ENCODE measurements at places on chromosomes 12 and 14.

GRCh38 chr14:31944256-31945073 lies 132.6 kb upstream of the ARHGAP5 start:
- no peak for DNase-seq

GRCh38 chr12:11731042-11731357 lies 81.5 kb downstream of the ETV6 start:
- no peak for DNase-seq

DNA sequence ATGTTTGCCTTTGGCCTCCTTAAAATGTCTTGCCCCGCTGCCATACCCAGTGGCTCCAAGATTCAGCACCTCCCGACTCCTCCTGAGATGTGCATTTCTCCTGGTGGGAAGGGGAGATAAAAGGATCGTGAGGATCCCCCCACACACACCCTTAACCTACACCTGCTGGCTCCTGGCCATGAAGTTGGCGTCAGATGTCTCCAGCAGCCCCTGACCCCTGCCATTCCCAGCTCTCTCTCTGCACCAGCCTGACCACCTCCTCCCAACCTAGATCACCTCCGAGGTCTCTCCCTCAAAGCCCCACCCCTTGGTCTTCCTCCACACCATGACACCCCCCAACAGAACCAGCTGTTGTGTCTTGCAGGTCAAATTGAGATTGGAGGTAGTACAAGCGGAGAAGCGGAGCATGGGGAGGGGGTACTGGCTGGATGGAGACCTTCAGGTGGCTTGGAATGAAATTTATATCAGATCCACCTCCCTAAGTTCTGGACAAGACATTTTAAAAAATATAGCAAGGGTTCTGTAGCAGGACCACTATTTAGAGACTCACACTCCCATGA lies 151.1 kb upstream of the FKBP4 start:
- no peak for DNase-seq

- no peak for DNase-seq
These were observed 228.0 kb downstream of the NELL2 start for GRCh38 chr12:44647917-44648690.

GRCh38 chr14:46259536-46259935 lies 392.0 kb downstream of the RPL10L start:
- no peak for DNase-seq

GRCh38 chr12:67634303-67634761 lies 14.2 kb upstream of the DYRK2 start:
- no peak for DNase-seq

DNA sequence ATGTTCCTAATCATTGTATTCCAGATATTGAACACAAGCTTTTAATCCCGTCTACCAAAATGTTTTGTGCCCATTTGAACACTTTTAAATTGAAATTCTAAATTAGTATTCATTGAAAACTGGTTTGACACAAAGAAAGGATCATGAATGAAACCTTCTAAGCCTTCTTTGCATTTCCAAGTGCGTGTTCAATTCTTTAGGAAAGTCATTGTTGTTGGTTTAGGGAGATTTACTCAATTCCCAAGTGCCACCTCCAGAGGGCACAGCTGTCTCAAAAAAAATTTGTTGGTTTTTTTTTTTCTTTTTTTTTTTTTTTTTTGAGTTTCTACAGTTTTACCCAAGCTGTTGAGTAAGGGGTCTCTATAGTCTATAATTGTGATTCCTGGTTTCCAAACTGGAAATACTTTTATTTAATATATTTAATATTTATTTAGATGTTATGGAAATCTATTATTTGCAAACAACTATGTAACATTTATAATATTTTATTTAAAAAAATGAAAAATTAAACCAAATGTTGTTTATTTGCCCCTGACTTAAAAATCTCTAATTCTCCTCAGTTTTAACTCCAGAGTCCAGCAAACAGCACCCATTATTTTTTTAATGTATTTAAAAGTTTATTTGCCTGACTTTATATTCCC lies 79.9 kb downstream of the NEDD1 start:
- DNase-seq = no peak

GRCh38 chr12:106030210-106031071 lies 108.3 kb downstream of the NUAK1 start:
- no peak for DNase-seq

Measured in stimulated activated CD4-positive, alpha-beta T cell treated with anti-CD3 and anti-CD28 coated beads, Interleukin-1b, Interleukin-23, amount 100 ng/mL, for 1 hour (primary cell).